ENCODE measurements at places on chromosomes 7 and 10.

DNA sequence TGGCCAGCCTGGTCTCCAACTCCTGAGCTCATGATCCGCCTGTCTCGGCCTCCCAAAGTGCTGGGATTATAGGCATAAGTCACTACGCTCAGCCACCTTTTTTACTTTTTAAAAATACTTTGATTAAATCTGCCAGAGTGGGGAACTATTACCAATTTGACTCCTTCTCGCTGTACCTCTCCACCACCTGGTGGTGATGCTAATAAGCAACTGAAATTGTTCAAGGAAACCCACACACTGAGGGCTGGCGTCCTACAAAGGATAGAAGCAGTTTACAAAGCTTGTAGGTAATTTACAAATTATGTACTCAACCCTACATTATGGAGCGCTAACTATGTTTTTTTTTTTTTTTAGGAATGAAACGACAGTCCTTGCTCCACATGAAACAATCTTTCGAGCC lies 111.1 kb downstream of the CPED1 start:
- no peak for DNase-seq

DNA sequence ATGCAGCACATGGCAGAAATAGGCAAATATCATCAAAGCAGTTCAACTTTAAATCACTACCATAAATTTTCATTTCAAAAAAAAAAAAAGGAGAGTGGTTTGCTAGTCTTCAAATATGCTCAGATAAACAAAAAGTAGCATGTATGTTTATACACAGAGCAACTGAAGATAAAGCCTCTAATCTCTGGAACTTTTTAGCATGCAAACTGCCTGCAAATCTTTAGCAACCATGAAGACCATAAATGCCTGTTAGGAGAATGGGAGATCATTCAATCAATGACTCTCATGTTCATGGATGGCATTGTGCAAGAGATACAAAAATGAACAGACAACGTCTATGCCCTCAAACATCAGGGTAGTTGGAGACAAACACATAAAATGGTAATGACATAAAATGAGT lies 57.3 kb downstream of the ORC5 start:
- DNase-seq = no peak

DNA sequence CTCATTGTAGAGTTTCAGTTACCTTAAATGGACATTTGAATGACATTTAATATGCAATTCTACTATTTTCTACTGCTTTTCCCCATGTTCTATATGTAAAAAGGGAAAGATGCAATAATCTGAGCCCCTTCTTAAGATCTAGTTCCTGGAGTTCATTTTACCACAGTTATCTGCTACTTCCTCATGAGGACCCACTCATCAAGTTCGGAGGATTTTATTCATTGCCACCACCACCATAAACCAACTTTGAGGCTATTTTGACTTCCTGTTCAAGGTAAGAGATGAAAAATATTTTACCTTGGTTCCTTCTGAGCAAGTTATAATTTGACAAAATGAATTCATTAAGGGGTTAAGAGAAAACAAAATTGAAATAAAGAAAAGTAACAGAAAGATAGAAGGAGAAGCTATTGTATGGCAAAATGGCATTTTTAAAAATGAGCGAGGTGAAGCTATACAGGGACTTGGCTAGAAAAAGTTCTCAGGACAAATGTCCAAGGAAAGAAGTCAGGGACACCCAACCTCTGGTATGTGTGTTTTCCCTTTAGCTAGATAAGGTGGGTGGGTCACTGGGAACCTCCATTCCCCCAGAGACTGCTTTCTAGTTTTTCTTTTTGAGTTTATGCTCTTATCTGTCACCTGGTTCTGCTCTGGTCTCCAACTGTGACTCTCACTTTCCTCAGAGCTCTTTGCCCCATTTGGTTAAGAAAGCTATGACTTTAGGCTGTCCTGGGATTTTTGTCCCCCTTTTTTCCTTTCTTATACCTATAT lies 14.9 kb upstream of the FAM3C start:
- no peak for DNase-seq

GRCh38 chr7:951881-952547 lies 2.5 kb downstream of the ADAP1 start:
- DNase-seq = no peak

DNA sequence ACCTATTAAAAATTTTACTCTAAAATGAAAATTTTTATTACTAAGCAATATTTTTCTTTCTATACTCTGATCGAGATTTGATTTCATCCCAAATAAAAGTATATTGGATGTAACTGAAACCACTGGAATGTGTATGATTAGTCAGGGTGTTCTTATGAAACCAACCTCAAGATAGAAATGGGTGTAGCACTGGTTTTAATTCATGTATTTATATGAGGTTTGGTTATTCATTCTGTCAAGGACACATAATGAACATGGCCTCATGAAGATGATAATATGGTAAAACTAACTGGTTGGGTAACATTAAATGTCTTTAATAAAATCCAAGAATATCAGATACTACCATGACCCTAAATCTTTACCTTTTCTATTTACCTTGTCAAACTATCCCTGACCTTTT lies 197.7 kb downstream of the SEMA3A start:
- DNase-seq = no peak

DNA sequence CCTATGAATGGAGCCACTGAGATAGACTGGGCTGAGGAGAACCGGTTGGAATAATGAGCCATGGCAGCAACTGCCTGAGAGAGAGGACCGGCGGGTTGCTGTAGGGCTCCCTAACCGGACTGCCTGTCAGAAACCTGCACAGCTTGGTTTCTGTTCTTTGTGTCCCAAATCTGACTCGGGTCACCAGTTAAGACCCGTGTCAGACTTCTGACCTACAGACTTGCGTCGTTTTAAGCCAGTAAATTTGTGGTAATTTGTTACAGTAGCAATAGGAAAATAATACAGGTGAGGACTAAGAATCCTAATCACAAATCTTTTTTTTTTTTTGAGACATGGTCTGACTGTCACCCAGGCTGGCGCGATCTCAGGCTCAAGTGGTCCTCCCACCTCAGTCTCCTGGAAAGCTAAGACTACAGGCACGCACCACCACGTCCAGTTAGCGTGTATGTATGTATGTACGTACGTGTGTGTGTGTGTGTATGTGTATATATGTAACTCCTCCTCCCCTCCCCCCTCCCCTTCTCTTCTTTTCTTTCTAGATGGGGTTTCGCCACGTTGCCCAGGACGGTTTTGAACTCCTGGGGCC lies 672 bp upstream of the DDX56 start:
- no peak for DNase-seq

DNA sequence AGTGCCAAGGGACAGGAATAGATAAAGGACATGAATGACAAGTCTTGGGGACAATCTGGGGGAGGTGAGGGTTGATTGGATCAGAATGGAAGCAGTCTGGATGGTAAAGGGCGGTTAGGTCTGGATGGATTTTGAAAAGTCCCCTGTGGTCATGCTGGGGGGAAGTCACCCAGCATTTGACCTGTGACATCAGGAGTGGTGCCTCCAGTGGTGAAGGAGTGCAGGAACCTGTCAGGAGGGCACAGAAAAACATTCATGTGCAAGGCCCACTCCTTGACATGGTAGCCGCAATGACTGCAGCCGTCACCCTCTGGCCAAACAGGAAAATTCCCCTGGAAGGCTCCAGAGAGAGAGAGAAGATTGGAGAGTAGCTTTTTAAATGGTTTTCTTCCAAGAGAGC lies 304.8 kb downstream of the GFRA1 start:
- DNase-seq = no peak

DNA sequence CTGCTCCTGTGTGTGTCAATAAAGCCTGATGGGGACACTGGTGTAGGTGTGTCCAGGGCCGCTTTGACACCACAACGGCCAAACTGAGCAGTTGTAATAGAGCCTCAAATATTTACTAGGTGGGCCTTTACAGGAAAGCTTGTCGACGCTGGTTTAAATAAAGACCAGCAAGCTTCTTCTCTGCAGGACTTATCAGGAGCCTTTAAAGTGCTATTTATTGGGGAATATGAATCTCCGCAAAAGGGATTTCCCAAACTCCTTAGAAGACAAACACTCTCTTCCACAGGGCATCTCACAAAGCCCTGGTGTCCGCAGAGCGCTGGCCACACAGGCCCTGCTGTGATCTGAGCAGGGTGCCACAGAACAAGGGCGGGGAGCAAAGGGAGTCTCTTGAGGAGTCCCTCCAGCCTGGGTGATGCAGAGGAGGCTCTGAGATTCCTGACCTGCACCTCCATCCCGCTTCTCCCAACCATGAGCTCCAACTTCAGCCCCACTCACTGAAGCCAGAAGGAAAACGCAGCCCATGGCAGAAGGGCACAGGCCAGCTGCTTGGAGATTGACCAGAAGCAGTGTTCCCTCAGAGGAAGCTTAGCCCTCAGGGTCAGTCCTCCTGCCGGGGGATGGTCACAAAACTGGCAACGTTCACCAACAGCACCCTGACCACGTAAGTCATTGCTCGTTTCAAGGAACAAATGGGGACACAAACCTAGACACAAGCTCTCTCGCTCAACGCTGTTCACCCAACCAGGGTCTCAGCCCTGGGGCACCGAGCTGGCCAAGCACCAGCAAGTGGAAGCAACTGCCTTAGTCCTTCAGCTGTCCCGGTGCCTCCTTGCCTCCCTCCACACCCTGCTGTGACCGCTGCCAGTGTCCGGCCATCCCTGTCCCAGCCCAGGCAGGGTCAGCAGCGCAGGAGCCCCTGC lies 129.5 kb downstream of the OAT start:
- DNase-seq = no peak

- no peak for DNase-seq
Measured at GRCh38 chr7:37671876-37672275, 11.7 kb upstream of the GPR141 start.

DNA sequence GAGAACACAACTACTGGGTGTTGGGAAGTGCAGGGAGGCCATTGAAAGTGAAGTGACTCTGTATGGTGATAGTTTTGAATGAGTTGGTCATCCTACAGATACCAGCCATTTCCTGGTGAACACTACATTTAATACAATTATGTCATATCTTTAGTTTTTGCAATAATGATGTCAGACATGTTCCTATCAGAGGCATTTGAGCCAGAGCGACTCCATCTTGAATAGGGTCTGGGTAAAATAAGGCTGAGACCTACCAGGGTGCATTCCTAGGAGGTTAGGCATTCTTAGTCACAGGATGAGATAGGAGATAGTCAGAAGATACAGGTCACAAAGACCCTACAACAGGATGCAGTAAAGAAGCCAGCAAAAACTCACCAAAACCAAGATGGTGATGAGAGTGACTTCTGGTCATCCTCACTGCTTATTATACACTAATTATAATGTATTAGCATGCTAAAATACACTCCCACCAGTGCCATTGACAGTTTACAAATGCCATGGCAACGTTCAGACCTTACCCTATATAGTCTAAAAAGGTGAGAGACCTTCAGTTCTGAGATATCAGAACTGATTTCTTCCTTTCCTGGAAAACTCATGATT lies 28.2 kb downstream of the ADK start:
- peak; percentile 10 for DNase-seq

- peak; percentile 85 for DNase-seq
Measured at GRCh38 chr7:74417419-74417971, 36.2 kb upstream of the GTF2IRD1 start.

DNA sequence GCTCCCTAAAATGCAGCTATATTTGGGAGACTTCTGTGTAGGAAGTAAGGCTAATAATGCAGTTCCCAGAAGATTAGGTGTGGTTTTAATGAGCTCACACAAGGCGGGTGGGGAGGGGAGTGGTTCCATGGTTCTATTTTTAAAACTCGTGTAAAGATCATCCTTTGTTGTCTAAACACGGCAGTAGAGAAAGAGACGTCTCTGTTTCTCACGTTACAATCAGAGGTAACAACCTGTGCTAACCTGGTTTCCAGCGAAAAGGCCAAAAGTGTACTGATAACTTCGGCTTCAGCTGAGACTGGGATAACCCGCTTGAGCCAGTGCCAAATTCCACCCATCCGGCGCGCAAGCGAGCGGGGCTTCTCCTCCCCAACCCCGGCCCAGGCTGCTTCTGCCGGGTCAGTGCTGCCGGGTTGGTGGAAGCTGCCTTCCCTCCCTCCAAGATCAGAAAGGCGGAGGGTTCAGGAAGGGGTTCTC lies 2.5 kb upstream of the MAP3K8 start:
- DNase-seq = no peak

GRCh38 chr10:102538811-102539210 lies 35.0 kb downstream of the SUFU start:
- no peak for DNase-seq

All from Daoy (cell line).